ENCODE measurements at places on chromosomes 5 and 9. TPM values are rescaled to one million over a fixed set of nuclear protein-coding genes. Genes with fewer than 3 reads are reported as not detected.

SUSD3 gene
- total RNA-seq = not detected

SPINK6 gene
- not detected for total RNA-seq

CD14 gene
- total RNA-seq = not detected

NUTM2F gene
- total RNA-seq = not detected

PDE6A gene
- total RNA-seq = not detected

DBH gene
- not detected for total RNA-seq
